Mesenteric fat pad (tissue), 1 donor: ENCODE measurements at places on chromosomes 5 and 9.

- no peak for DNase-seq
Measured at GRCh38 chr5:50365426-50366251, 75.4 kb downstream of the EMB start.

DNA sequence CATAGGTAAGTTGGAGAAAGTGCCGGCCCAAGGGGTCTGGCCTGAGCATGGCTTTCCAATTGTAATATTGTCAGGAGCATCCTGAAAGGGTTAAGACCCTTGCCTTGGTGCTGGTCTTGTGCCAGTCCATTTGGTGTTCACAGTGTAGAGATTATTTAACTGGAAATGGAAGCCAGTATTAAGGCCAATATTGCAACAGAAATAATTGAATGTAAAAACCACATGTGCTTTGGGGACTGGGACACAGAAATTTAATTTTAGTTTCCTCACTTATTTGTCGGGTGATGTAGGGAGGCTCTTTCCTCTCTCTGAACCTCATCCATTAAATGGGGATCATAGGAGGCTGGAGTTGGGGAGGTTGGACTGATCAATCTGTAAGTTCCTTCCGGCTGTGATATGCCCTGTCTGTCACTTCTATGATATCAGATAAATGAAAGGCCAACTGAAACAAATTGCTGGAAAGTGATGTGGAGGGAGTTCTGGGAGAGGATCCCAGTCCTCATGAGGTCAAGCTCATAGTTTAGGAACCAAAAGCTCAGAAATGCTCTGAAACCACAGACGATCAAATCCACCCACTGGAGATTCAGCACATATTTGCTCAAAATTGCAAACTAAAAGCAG, 54.8 kb upstream of the COL15A1 start:
- no peak for DNase-seq

GRCh38 chr5:107651325-107651724, 19.4 kb downstream of the EFNA5 start:
- no peak for DNase-seq

DNA sequence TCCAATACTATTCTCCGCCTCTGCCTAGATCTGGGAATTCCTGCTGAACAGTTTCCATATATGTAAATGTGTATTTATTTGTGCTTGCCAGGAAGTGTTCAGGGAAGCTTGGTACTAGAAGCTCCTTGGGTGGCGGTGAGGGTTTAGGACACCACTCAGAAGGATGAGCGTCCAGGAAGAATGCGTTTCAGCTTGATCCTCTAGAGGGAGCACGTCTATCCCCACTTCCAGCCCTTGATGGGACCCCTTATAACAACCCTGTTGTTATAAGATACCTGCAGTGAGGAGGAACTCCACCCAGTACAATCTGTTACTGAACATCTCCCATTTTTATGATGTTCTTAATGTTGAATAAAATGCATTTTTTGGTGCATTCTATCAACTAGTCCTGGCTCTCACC, 88.9 kb downstream of the CYFIP2 start:
- DNase-seq: no peak

DNA sequence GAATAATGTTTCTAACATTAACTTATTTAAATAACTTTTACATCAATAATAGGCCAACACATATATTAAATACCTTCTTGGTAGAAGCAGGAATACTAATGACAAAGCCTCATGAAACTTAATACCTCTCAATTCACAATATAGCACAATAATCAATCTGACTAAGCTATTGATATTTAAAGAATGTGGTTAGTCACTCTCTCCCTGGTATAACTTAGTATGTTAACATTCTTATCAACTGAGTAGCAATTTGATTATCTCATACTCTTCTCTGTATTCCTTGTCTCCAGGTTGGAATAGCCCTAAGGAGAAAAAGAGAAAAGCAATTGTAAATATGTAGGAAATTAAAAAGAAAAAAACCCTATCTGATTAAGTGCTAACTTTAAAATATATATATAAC, 4.9 kb upstream of the PGGT1B start:
- no peak for DNase-seq
